ENCODE measurements at places on chromosomes 1 and 21. TPM values are rescaled to one million over a fixed set of nuclear protein-coding genes. Genes with fewer than 3 reads are reported as not detected.

Gene CHAF1B
- total RNA-seq, result 5.4 TPM

Gene SPRR2E
- 1,779 TPM for total RNA-seq

Gene TAS1R1
- total RNA-seq, result not detected

Gene TNFAIP8L2
- not detected for total RNA-seq

Gene KPRP
- 3.6 TPM for total RNA-seq

Gene KCNJ15
- 15.5 TPM for total RNA-seq

Gene HMCN1
- 1.9 TPM for total RNA-seq

Gene AMY1B
- total RNA-seq, result not detected

Gene THEMIS2
- total RNA-seq, result 5.3 TPM

Gene SPRR1A
- 1,843 TPM for total RNA-seq

Gene IFNLR1
- 4.0 TPM for total RNA-seq

Gene FGR
- 1.3 TPM for total RNA-seq

Gene DYRK1A
- 32.7 TPM for total RNA-seq

Gene MROH9
- total RNA-seq, result not detected

Gene GPR52
- total RNA-seq, result 0.56 TPM

Gene ADCY10
- total RNA-seq, result not detected

Gene CCDC185
- total RNA-seq, result 0.24 TPM

Gene CDC42BPA
- 11.1 TPM for total RNA-seq

Data from esophagus mucosa (tissue), 1 donor.